Right lobe of liver (tissue), 6 donors: ENCODE measurements at places on chromosomes 12 and 14.

DNA sequence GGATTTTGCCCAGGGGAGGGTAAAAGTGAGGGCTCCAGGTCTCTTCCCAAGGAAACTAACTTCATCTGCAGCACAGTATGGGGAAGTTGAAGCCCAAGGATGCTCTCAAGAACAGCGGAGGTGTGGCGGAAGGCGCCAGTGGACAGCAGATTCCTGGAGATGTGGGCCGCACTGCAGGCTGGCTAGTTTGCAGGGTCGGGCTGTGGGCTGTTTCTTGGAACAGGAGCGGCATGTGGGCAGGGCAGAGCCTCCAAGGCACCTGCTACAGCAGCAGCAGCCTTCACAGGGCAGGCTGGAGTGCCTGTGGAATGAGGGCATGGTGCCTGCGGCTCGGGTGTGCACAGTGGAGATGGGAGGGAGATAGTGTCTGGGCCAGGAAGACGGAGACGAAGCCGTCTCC, 100.0 kb upstream of the SFSWAP start:
- H3K4me3 ChIP-seq = no peak overlapping the region
- H3K27me3 ChIP-seq = no peaks in the 10 kb centered on the region
- no peak overlapping the region for H3K27ac ChIP-seq
- no peak for DNase-seq
- no peaks in the 10 kb centered on the region for H3K4me1 ChIP-seq

- no peaks in the 10 kb centered on the region for H3K27me3 ChIP-seq
- DNase-seq = no peak
- no peak overlapping the region for H3K4me3 ChIP-seq
- H3K27ac ChIP-seq = no peak overlapping the region
- no peaks in the 10 kb centered on the region for H3K36me3 ChIP-seq
Observed at GRCh38 chr12:6996040-6996441, 22.2 kb downstream of the LPCAT3 start.

GRCh38 chr12:95802482-95803270, 12.1 kb upstream of the NTN4 start:
- H3K27ac ChIP-seq = peak overlapping the region; percentile 23
- H3K4me3 ChIP-seq = no peak overlapping the region
- no peaks in the 10 kb centered on the region for H3K27me3 ChIP-seq
- DNase-seq = no peak

DNA sequence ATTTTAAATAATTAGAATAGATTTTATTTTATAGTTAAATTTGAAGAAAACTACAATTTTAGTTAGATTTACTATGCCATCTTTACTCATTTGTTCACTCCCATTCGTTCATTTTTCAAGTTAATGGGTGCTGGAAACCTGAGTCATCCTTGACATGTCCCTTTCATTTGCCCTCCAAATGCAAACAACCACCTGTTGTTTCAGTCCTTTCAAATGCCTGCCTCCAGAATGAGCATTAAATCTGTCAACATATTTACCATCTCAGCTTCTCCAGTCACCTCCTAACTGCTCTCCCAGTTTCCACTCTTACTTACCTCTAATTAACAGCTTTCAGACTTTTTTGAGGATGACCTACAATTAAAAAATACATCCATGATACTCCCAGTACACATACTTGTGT, 375.5 kb downstream of the RAD51B start:
- DNase-seq = no peak
- H3K27ac ChIP-seq = peak overlapping the region; percentile 66
- H3K36me3 ChIP-seq = no peaks in the 10 kb centered on the region
- no peaks in the 10 kb centered on the region for H3K4me1 ChIP-seq
- no peaks in the 10 kb centered on the region for H3K27me3 ChIP-seq
- no peak overlapping the region for H3K4me3 ChIP-seq

GRCh38 chr14:101255765-101256125, 305.6 kb upstream of the DIO3 start:
- H3K27me3 ChIP-seq = no peaks in the 10 kb centered on the region
- no peak overlapping the region for H3K4me3 ChIP-seq
- no peak for DNase-seq
- no peaks in the 10 kb centered on the region for H3K36me3 ChIP-seq
- no peaks in the 10 kb centered on the region for H3K4me1 ChIP-seq

DNA sequence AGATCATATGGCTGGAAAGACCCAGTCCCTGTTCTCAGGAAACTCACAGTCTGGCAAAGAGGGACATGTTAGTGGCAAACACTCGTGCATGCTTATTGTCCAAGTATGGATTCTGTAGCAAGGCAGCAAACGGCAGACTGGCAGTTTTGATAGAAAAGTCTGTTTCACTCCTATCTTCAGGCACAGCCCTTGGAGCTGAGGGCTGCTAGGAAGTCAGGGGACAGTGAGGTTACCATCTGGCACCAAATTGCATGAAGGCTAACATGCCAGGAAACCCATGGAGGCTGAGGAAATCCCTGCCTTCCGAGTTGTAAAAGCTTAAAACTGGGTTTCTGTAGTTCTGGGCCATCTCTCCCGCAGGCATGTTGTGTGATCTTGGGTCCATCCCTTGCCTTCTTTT, 32.9 kb downstream of the CALM1 start:
- H3K27ac ChIP-seq = no peak overlapping the region
- DNase-seq = no peak

DNA sequence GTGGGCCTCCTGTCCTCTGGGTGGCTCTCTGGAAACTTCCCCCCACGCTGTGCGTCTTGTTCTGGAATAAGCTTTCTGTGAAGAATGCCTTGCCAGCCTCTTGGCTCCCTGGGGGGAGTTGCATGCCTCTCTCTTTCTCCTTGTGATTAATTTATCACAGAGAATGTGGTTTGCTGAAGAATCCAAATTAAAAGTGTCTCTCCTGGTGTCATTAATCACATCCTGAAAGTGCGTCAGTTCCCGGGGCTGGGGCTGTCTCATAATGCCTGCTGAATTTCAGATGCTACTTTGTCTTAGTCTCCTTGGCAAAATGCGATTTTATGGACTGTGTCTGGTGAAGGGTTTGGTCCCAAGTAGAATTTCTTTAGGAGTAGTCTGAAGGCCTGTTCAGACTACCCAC, 787.7 kb upstream of the TMEM132C start:
- H3K27ac ChIP-seq = no peak overlapping the region
- H3K4me1 ChIP-seq = no peaks in the 10 kb centered on the region

DNA sequence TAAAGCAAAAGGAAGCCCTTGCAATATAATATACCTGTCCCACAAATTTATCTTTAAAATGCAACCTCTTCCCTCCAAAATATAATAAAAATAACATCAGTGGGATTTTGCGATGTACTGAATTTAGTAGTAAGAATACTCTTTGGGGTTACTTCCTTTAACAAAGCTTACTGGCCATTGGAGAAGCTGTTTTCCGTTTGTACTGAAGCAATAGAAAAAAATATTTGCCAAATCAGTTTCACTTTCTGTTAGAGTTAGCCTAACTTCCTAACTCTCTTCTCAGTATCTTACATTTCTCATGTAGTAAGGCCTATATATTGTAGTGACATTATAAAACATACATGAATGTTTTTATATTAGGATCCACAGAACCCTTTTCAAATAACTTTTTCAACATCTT, 3.7 kb downstream of the MAX start:
- H3K4me1 ChIP-seq = peaks cover 53% of the 10 kb centered on the region
- no peaks in the 10 kb centered on the region for H3K36me3 ChIP-seq
- DNase-seq = no peak
- peak overlapping the region; percentile 4 for H3K4me3 ChIP-seq
- peak overlapping the region; percentile 30 for H3K27ac ChIP-seq

GRCh38 chr12:118164798-118165486, 29.0 kb downstream of the PEBP1 start:
- no peak overlapping the region for H3K4me3 ChIP-seq
- H3K27me3 ChIP-seq = no peaks in the 10 kb centered on the region
- H3K36me3 ChIP-seq = peaks cover 36% of the 10 kb centered on the region

DNA sequence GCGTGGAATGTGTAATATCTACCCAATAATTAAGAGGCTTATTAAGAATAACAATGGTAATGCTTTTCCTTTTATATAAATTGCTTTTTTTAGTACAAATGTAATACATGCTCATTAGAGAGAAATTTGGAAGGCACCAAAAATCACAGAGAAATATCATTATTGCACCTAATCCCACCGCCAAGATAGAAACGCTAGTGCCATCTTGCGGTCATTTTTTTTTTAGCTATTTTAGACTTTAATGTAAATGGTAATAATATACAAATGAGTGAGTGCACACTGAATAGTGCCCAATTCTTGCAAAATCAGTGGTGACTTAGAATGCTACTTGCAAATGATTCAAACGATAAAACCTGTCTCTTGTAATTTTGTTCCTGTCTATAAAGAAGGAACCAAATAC, 576.8 kb upstream of the TMEM132C start:
- H3K4me3 ChIP-seq = no peak overlapping the region
- no peaks in the 10 kb centered on the region for H3K36me3 ChIP-seq
- no peaks in the 10 kb centered on the region for H3K4me1 ChIP-seq
- no peaks in the 10 kb centered on the region for H3K27me3 ChIP-seq

DNA sequence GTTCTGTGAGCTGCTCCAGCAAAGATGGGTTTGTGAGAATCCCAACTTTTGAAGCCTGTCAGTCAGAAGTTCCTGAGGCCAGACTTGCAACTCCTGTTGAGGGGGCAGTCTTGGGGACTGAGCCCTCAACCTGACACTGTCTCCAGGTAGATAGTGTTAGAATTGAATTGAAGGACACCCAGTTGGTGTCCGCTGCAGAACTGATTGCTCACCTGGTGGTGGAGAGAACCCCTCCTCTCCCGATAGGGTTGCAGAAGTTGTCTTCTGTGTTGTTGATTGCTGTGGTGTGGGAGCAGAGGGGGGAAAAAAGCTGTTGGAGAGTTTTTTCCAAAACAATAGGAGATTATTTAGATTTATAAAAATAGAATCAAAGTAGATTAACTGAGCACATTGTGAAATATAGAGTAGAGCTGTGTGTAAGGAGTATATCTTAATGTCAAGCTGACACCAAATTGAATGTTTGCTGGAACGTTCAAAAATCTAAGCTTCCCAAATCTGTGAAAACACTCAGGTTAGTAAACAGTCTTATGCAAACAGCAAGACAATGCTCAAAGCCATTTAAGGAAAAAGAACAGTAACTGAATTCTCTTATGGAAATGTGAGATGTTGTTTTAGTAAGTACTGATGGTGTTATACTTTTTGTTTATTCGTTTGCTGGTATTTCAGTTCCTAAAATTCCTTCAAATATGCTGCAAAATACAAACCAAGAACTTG, 18.6 kb downstream of the HIF1A start:
- DNase-seq = no peak
- H3K27ac ChIP-seq = no peak overlapping the region
- no peaks in the 10 kb centered on the region for H3K36me3 ChIP-seq
- no peaks in the 10 kb centered on the region for H3K27me3 ChIP-seq
- no peaks in the 10 kb centered on the region for H3K4me1 ChIP-seq

GRCh38 chr14:75522983-75523318, 682 bp downstream of the BATF start:
- no peaks in the 10 kb centered on the region for H3K27me3 ChIP-seq
- peak overlapping the region; percentile 42 for H3K4me3 ChIP-seq
- no peaks in the 10 kb centered on the region for H3K36me3 ChIP-seq
- no peak for DNase-seq

DNA sequence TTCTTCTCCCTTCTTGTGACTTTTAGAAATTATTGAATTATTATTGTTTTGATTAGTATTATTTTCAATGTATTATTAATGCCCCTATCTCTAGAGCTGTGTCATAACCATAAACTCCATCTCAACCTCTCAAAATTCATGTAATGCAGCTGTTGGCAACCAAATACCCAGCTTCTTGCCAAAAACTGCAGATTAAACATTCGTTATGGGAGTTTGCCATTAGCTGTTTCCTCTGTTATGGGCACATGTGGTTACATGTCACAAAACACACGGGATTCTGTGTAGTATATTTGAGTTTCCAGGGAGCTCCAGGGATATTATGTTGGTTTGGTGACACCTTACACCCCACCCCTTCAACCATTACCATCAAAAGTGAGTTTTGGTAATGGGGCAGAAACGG, 2.8 kb upstream of the ALX1 start:
- H3K36me3 ChIP-seq = no peaks in the 10 kb centered on the region
- no peak overlapping the region for H3K4me3 ChIP-seq
- no peak for DNase-seq
- no peak overlapping the region for H3K27ac ChIP-seq
- peaks cover 5% of the 10 kb centered on the region for H3K27me3 ChIP-seq

GRCh38 chr14:59341858-59342477, 123.2 kb downstream of the GPR135 start:
- H3K4me1 ChIP-seq = no peaks in the 10 kb centered on the region
- DNase-seq = no peak
- H3K36me3 ChIP-seq = no peaks in the 10 kb centered on the region

GRCh38 chr14:24887623-24888304, 162.2 kb downstream of the STXBP6 start:
- no peaks in the 10 kb centered on the region for H3K27me3 ChIP-seq
- no peaks in the 10 kb centered on the region for H3K4me1 ChIP-seq
- H3K4me3 ChIP-seq = no peak overlapping the region
- no peak for DNase-seq
- H3K27ac ChIP-seq = no peak overlapping the region
- H3K36me3 ChIP-seq = no peaks in the 10 kb centered on the region

DNA sequence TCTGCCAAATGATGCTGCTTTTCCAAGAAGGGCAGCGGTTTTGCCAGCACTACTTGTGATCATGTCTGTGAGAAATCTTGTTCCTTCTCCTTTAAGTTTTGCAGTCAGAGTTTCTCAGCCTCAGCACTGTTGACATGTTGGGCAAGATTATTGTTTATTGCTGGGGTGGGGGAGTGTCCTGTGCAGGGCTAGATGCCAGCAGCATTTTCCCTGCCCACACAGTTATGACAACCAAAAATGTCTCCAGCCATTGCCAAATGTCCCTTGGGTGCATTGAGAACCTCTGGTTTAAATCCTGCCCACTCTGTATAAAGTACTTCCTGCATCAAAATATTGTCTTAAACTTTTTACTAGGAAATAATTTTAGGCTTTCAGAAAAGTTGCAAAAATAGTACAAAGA, 20.0 kb downstream of the TMEM132C start:
- H3K4me1 ChIP-seq = no peaks in the 10 kb centered on the region
- H3K27ac ChIP-seq = no peak overlapping the region
- H3K36me3 ChIP-seq = no peaks in the 10 kb centered on the region
- no peak overlapping the region for H3K4me3 ChIP-seq
- no peak for DNase-seq

DNA sequence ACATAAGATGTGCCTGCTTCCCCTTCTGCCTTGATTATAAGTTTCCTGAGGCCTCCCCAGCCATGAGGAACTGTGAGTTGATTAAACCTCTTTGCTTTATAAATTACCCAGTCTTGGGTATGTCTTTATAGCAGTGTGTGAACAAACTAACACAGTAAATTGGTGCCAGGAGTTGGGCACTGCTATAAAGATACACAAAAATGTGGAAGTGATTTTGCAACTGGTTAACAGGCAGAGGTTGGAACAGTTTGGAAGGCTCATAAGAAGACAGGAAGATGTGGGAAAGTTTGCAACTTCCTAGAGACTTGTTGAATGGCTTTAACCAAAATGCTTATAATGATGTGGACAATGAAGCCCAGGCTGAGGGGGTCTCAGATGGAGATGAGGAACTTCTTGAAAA, 264.1 kb downstream of the DACT1 start:
- no peak for DNase-seq
- H3K4me3 ChIP-seq = no peak overlapping the region
- H3K27me3 ChIP-seq = no peaks in the 10 kb centered on the region
- no peaks in the 10 kb centered on the region for H3K36me3 ChIP-seq
